Heart left ventricle (tissue), 16 donors: ENCODE measurements at places on chromosomes 16 and 17.

DNA sequence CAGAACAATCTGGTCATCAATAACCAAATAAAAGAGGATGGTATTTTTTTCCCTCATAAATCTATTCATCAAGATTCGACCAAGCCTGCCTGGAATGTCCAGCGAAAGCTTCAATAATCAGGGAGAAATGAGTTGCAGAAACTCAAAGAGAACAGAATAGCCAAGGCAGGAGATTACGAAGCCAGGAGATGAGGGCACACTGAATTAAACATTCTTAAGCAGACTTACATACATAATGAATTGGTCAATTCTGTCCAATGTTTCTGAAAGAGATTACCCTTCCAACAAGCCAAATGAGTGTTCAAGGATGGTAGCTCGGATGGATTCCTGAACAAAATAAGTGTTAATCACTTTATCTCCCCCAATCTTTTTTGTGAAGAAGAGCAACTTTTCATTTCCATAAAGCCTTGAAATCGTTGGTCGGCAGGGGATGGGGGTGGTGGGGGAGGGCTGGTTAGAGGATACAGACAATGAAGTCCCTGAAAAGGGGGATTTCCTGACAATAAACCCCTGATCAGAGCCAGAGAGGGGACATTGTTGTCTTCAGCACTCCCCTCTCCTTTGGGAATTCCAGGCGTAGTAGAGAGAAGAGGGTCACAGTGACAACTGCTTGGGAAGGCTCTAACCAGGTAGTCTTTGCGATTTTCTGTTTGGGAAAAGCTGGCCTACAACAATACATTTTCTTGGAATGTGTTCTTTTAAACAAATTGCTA, 20.7 kb downstream of the TOX3 start:
- H3K27ac ChIP-seq = no peak overlapping the region
- no peak for DNase-seq
- H3K27me3 ChIP-seq = no peaks in the 10 kb centered on the region
- no peaks in the 10 kb centered on the region for H3K4me1 ChIP-seq

- peaks cover 15% of the 10 kb centered on the region for H3K27me3 ChIP-seq
- H3K27ac ChIP-seq = no peak overlapping the region
- peak; percentile 51 for DNase-seq
- H3K36me3 ChIP-seq = no peaks in the 10 kb centered on the region
- H3K4me1 ChIP-seq = no peaks in the 10 kb centered on the region
- no peak overlapping the region for H3K4me3 ChIP-seq
These were observed 26.9 kb upstream of the RPL38 start for GRCh38 chr17:74176546-74177001.

DNA sequence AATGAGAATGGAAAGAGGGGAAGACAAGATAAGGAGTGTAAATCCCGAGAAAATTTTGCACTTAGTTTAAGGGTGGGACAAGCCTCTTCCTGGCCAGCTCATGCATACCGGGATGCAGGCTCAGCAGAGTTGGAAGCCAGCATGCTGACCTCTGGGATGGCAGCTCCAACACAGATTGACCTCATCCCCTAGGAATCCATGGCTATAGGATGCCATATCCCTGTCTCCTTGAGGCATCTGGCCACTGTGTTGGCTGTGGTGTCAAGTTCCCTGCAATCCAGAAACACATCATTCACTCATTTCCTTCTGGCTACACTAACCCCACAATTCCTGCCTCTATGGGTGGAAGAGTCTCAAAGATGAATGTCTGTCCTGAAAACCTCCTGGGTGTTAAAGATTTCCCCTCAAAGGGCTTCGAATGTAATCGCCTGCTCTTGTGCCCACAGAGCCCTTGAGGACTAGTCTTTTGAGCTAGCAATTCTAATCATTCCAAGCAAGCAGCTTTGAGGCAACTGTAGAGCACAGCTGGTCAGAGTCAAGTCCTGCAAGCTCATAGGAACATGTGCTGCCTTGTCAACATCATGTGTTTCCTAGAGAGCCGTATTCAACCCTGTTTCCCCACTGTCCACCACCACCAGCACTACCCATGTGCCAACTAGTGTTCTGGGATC, 141.4 kb downstream of the PMP22 start:
- no peaks in the 10 kb centered on the region for H3K27me3 ChIP-seq
- H3K4me3 ChIP-seq = no peak overlapping the region
- no peaks in the 10 kb centered on the region for H3K4me1 ChIP-seq
- H3K27ac ChIP-seq = no peak overlapping the region
- H3K36me3 ChIP-seq = no peaks in the 10 kb centered on the region
- no peak for DNase-seq

DNA sequence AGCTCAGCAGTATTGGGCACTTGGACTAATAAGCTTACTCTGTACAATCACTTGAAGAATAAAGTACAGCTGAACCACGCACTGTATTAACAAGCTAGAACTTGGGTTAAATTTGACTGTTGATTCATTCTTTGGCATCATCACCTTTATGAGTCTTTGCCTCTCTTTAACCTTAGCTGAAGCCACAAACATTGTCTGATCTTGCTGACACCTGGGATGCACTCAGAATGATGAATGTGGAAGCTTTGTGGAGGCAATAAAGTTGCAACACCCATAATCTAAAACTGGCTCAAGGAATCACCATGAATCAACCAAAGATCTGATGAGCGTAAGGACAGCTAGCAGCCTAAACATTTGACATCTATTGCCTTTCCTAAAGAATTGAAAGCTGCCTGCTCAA, 590.6 kb upstream of the SOX9 start:
- H3K27ac ChIP-seq = no peak overlapping the region
- no peaks in the 10 kb centered on the region for H3K36me3 ChIP-seq
- DNase-seq = no peak
- no peaks in the 10 kb centered on the region for H3K4me1 ChIP-seq
- H3K27me3 ChIP-seq = no peaks in the 10 kb centered on the region

DNA sequence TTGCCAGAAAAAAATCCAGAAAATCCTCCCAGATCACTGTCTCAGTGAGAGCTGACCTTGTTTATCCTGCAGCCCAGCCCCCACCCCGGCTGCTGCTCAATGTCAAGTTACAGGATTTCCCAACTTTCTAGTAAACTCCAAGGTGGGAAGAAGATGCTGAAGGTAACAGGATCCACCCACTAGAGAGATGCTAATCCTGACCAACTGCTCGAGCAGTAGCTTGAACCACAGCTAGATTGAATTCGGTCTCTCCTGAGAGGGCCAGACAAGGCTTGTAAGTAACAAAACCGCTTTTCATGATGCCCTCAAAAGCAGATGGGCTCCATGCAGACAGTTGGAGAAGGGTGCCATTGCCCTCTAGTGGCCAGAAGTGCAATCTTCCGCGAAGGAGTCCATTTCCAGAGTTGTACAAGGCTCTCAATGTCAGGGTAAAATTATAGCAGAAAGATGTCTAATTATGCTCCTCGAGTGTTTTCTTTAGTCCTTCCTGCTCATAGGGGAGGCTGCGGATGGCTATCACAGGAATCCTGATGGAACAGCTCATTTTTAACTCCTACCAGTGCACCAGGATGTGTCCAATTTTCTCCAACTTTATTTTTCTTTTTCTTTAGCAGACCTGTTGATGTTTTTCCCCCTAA, 3.9 kb downstream of the CDH11 start:
- no peaks in the 10 kb centered on the region for H3K27me3 ChIP-seq
- no peaks in the 10 kb centered on the region for H3K4me1 ChIP-seq
- H3K27ac ChIP-seq = no peak overlapping the region
- H3K36me3 ChIP-seq = no peaks in the 10 kb centered on the region
- no peak for DNase-seq

DNA sequence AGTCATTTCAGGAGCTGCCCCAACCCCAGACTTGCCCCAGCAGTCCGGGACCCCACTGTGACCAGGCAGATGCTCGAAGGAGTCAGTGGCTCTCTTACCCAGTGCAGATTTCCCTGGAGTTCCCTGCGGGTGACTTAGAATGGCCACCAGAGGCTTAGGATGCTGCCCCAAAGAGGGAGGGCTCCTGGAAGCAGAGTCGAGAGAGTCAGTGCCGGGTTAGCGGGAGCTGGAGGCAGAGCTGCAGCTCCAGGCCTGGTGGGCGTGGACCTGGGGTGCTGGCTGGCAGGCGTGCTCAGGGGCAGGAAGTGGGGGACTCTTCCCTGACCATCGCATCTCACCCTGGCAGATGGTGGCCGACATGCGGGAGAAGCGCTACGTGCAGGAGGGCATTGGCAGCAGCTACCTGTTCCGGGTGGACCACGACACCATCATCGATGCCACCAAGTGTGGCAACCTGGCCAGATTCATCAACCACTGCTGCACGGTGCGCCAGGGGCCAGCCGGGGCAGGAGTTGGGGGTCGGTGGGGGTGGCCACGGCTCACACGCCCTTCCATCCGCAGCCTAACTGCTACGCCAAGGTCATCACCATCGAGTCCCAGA, 1.6 kb upstream of the HSD3B7 start:
- no peak overlapping the region for H3K4me3 ChIP-seq
- no peak overlapping the region for H3K27ac ChIP-seq
- peaks cover 67% of the 10 kb centered on the region for H3K36me3 ChIP-seq
- no peaks in the 10 kb centered on the region for H3K27me3 ChIP-seq

GRCh38 chr16:9610727-9611126, 519.3 kb downstream of the HAPSTR1 start:
- H3K36me3 ChIP-seq = no peaks in the 10 kb centered on the region
- no peak overlapping the region for H3K4me3 ChIP-seq
- no peaks in the 10 kb centered on the region for H3K4me1 ChIP-seq
- DNase-seq = no peak

GRCh38 chr16:24493821-24494220, 45.5 kb upstream of the RBBP6 start:
- H3K27ac ChIP-seq = no peak overlapping the region
- no peaks in the 10 kb centered on the region for H3K4me1 ChIP-seq
- no peak overlapping the region for H3K4me3 ChIP-seq

GRCh38 chr16:57504491-57504890, 18.2 kb upstream of the DOK4 start:
- H3K4me1 ChIP-seq = peaks cover 3% of the 10 kb centered on the region
- H3K27ac ChIP-seq = no peak overlapping the region
- DNase-seq = no peak
- H3K27me3 ChIP-seq = no peaks in the 10 kb centered on the region
- H3K36me3 ChIP-seq = no peaks in the 10 kb centered on the region
- no peak overlapping the region for H3K4me3 ChIP-seq

- peak overlapping the region; percentile 71 for H3K4me3 ChIP-seq
- no peaks in the 10 kb centered on the region for H3K27me3 ChIP-seq
- H3K27ac ChIP-seq = peak overlapping the region; percentile 72
- no peaks in the 10 kb centered on the region for H3K36me3 ChIP-seq
- peaks cover 6% of the 10 kb centered on the region for H3K4me1 ChIP-seq
These were observed 2.3 kb downstream of the ADORA2B start for GRCh38 chr17:15947271-15947670.

DNA sequence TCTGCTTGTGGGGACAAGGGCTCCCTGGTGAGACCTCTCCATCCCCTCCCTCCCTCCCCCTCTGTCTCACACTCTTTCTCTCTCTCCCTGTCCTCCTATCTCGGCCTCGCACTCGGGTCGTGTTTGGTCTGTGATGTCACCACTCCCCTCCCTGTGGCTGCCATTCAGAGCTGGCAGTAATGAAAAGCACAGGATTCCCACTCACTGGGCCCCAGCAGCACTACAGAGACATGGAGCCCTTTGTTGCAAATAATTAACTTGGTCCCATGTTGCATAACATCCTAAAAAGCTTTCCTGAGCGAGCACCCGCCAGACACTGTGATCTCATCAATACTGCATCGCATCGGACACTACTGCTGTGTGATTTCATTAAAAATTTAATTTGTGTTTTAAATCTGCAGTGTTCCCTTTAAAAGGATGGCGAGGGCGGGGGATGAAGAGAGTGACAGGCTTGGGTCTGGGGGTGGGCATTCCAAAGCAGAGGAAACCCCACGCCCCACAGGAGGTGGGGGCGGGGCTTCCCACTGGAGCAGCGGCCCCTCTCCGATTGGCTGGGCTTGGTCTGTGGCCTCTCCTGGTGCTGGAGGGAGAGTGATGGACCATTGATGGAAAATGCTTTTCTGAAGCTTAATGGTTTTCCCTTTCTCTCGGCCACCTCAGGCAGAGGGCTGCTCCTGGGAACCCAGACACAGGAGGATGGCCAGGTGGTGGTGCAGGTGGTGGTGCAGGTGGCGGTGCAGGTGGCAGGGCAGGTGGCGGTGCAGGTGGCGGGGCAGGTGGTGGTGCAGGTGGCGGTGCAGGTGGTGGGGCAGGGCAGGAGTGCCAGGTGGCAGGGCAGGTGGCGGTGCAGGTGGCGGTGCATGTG, 15.3 kb upstream of the NPTX1 start:
- no peaks in the 10 kb centered on the region for H3K36me3 ChIP-seq
- no peak overlapping the region for H3K4me3 ChIP-seq

GRCh38 chr16:71622088-71622487, 3.9 kb upstream of the MARVELD3 start:
- peaks cover 17% of the 10 kb centered on the region for H3K27me3 ChIP-seq
- no peak for DNase-seq
- H3K36me3 ChIP-seq = no peaks in the 10 kb centered on the region
- H3K4me3 ChIP-seq = no peak overlapping the region
- H3K27ac ChIP-seq = no peak overlapping the region
- peaks cover 10% of the 10 kb centered on the region for H3K4me1 ChIP-seq

GRCh38 chr17:60604686-60605334, 4.8 kb downstream of the PPM1D start:
- H3K27ac ChIP-seq = peak overlapping the region; percentile 3
- H3K27me3 ChIP-seq = no peaks in the 10 kb centered on the region
- H3K4me3 ChIP-seq = no peak overlapping the region
- peak; percentile 25 for DNase-seq
- H3K4me1 ChIP-seq = peaks cover 5% of the 10 kb centered on the region

DNA sequence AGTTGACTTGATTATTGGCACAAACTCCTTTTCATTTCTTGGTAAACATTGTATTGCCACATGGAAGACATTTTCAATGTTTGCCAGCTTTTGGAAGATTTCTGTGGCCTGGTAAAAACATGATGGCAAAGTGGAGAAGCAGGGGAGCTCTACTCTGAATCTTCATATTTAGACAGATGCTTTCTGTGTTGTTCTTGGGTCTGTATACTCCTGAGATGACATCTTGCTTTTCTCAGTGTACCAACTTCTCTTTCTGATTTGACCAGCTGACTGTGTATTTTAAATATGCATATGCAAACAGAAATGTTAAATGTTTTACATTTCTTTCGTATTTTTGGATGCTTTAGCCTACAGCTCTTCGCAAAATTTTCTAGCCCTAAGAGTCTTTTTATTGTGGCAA, 366.2 kb upstream of the MON1B start:
- no peaks in the 10 kb centered on the region for H3K36me3 ChIP-seq
- H3K27me3 ChIP-seq = no peaks in the 10 kb centered on the region
- no peaks in the 10 kb centered on the region for H3K4me1 ChIP-seq
- no peak overlapping the region for H3K4me3 ChIP-seq

DNA sequence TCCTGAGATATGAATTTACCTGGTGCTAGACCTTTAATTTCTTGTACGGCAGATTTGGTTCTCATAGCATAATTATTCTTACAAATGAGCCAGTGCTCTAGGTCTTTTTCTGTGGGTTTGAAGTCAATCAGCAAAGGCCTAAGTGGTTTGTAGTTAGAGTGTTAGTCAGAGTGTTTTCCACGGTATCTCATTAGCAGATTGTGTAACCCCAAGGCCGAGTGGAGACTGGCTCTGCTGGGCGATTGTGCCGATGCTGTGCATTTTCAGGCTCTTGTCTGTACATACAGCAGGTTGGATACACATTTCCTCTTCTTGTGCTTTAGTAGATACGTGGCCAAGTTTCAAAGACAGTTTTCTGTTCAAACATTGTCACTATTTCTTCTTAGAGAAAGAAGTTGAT, 78.6 kb upstream of the CA10 start:
- no peak overlapping the region for H3K4me3 ChIP-seq
- H3K27me3 ChIP-seq = no peaks in the 10 kb centered on the region
- H3K4me1 ChIP-seq = no peaks in the 10 kb centered on the region
- H3K36me3 ChIP-seq = no peaks in the 10 kb centered on the region
- no peak for DNase-seq

- no peak overlapping the region for H3K27ac ChIP-seq
- H3K36me3 ChIP-seq = no peaks in the 10 kb centered on the region
- DNase-seq = peak; percentile 35
- H3K4me3 ChIP-seq = peak overlapping the region; percentile 38
- peaks cover 34% of the 10 kb centered on the region for H3K27me3 ChIP-seq
- H3K4me1 ChIP-seq = no peaks in the 10 kb centered on the region
These were observed 31.7 kb downstream of the OSBPL7 start for GRCh38 chr17:47789611-47790561.
